ENCODE measurements at places on chromosomes 1 and 21.

GRCh38 chr1:115067161-115067859 lies 22.0 kb downstream of the TSPAN2 start:
- no peak for DNase-seq

DNA sequence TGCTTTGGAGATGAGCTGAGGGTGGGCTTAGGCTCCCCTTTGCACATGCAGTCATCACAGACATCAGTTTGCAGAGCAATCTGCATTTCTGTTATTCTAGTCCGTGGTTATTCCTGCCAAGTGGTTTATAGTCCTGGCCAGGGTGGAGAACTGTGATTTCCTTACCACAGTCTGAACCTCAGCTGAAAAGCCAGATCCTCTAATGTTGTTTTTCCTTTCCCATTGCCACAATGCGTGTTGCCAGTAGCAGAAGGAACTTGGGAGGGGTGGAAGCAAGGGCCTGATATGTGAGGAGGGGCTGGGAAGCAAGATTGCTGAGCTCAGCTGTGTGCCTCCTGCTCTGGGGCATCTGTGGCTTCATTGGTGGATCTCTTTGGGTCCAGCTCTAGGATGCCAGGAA lies 18.0 kb upstream of the ST3GAL3 start:
- no peak for DNase-seq

DNA sequence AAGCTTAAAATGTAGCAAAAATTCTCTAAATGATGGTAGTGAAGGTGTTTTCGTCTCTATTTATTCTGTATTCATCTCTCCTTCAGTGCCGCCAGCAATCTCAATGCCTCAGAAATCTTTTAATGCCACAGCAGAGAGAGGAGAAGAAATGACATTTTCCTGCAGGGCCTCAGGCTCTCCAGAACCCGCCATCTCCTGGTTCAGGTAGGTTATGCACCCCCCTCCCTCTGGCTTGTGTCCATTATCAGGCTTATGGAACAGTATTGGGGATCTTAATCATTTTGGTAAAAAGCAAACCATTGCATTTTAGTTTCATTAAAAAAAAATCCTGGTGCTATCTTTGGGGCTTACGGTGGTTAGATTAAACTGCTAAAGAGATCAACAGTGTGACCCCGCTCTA lies 326.1 kb downstream of the NCAM2 start:
- DNase-seq: no peak

GRCh38 chr1:30253807-30254440 lies 469.5 kb downstream of the MATN1 start:
- no peak for DNase-seq

GRCh38 chr1:156414461-156415064 lies 45.6 kb downstream of the RHBG start:
- no peak for DNase-seq

DNA sequence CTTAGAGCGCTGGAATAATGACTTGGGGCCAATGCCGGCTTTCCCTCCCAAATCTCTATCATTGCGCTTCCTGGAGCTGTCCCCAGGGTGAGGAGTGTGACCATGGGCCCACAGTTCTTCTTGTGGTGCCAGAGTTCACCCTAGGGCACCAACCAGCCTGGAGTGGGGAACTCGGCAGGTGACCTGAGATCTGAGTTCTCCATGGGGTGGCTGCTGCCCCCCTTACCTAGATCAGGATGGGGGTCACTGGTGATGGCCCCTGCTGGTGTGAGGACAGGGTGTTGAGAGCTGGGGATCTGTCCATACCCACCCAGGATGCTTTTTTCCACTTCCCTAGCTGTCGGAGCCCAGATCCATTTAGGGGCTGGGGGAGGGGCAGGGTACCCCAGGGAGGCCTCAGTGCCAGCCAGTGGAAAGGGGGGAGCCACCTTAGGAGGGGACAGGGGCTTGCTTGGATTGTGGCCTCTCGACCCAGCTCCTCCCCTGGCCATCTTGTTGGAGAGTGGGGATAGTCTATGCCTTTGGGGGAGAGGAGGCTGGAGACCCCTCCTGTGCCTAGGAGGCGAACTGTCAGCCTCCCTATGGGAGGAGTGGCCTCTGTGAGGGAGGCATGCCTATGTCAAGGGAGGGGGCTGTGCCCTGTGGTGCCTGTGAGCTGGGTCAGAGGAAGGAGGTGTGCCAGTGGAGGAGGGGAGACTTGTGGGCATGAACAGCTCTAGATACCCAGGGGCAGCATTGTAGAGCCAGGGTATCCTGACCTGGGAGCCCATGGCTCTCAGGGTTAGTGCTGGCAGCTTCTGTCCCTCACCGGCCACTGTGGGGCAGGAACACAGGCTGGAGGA lies 1.7 kb downstream of the FOXO6 start:
- DNase-seq: no peak

DNA sequence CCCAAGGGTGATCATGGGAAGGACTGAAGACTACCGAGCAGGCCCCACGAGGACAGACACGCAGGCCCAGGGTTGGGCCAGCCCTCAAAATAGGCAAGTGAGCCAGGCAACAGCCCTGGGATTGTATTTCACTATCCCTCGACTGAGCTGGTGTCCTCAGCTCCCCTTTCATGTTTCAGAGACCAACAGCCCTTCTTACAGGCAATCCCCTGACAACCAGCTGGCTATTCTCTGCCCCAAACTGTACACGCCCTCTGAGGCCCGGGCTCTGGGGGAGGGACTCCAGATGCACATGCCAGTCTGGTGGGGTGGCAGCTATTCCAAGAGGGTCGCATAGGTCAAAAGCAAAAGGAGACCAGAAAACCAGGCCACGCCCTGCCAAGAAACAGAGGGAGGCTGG lies 243.0 kb downstream of the TOMM20 start:
- DNase-seq: no peak
